ENCODE measurements at places on chromosomes 4 and X. TPM values are rescaled to one million over a fixed set of nuclear protein-coding genes. Genes with fewer than 3 reads are reported as not detected.
A peak's percentile ranks its signal among the peaks of the same experiment; 100 is the strongest.

DNA sequence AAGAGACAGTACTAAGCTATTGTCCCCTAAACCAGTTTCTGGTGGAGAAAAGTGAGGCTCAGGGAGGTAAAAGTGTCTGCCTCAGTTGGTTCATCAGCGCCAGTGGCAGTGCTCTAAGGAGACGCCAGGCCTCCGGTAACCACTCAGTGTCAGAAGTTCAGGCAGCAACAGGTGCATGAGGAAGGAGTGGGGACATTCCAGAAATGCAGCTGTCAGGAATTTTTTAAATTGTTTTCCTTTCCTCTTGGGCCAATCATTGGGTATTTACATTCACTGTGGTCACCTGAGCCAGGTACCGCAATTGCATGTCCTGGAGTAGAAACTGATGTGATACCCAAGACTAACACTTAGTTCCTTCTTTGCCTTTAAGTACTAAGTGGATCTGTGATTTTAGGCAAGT, 40.2 kb upstream of the HS3ST1 start:
- DNase-seq = no peak

DNA sequence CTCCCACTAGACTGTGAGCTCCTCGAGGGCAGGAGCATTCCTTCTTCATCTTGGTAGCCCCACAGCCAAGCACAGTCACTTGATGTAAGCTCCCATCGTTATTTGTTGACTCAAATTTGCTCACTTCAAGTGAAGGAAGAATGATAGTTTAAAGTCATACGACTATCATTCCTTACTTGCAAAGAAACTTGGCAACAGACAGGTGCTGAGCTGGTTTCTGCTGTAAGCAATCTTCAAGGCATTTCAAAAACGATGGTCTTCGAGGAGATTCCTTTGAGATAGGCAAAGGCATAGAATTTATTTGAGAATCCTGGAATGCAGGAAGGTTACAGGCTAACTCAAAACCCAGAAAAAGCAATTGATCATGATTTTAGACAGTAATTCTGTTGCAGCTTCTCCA, 64.8 kb downstream of the QDPR start:
- DNase-seq = no peak

Gene ZNF711
- 0.11 TPM for total RNA-seq

Gene F8A3
- 0.27 TPM for total RNA-seq

Gene PF4V1
- not detected for total RNA-seq

Gene HS6ST2
- 10.0 TPM for total RNA-seq

GRCh38 chrX:53483838-53484405, 49.8 kb upstream of the HSD17B10 start:
- DNase-seq = no peak

DNA sequence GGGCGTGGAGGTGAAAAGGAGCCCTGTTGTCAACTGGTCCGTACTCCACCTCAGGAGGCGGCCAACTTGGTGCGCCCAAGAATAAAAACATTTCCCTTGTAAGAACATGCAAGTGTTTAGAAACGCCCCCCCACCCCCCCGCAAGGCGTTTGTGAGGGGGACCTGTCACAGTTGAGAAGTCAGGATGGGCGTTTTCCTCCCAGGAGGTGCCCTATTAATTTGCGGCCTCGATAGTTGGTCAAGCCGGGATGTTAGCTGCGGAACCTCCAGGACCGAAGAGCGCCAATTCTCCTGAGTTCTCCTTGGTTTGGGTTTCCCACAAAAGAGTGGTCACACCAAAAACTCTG, 651 bp upstream of the SAP30 start:
- DNase-seq = peak; percentile 81

GRCh38 chr4:116223040-116223732, 862.2 kb downstream of the TRAM1L1 start:
- peak; percentile 14 for DNase-seq

Gene HSPA4L
- total RNA-seq = 8.2 TPM

Gene TMSB15C
- 0.15 TPM for total RNA-seq

DNA sequence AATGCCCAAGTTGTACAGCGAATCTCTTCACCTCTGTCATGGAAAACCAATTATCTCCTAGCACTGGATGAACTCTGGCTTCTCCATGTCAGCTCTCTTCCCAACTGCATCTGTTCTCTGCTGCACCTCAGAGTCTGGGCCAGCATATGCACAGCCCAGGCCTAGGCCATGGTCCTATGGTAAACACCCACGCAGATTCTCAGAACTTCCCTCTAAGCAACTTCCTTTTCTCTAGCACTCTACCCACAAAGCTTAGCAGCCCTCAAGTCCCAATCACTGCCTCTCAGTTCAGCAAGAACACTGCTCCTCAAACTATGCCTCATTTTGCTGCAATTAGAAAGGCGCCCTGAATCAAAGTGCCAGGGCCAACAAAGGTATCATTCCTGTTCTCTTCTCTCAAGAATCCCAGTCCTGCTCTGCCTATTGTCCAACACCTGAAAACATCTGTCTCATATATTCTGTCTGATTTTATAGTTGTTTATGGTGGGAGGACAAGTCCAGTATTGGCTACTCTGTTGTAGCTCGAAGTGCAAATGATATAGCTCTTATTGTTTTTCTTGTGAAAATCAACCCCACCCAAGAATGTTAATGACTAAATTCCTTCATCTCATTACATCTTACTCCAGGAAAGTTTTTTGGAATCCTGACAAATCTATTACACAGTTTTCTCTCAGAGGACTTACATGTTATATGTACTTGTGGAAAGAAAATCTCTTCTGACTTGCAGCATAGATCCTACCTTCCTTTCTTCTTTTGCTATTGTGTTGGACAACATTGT, 85.4 kb downstream of the DCHS2 start:
- no peak for DNase-seq

DNA sequence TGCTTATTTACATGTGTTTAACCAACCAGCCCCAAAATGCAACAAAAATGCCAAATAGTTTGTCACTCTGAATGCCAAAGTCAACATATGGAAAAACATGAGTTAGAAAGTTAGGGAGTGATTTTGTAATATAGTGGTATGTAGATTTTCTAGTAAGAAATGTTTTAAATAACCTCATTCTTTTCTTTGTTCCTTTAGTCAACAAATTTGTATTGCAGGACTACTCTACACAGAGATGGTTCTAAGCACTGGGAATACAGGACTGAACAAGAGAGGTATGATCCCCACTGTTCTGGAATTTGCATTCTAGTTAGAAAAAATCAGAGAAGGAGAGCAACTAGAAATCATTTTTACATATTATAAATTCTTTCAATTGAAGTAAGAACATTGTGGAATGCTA, 218.8 kb upstream of the ANXA10 start:
- no peak for DNase-seq

Gene BRS3
- total RNA-seq = not detected

DNA sequence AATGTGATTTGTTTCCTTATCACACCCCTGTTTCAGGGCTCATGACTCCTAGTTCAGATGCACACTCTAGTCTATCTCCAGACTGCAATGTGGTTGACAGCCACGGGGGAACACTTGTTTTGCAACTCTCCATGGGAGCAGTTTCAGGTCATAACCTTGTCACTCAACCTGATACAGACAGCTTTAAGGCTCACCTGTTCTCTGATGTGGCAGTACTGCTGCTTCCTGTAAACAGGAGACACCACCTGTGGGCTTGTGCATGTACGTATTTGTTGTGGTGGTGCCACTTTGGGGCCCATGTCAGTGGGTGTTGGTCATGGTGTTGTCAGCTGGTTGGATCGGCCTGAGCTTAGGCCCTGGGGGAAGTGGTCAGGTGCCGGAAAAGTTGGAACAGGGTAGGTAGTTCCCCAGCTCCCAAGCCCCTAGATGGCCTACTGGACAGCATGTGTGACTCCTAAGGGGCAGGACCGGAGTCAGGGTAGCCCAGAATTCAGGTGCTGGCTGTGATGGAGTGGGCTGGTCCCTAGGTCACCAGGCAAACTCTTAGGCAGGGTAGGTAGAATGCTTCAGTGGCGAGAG, 46.2 kb downstream of the FAM9B start:
- DNase-seq = no peak

DNA sequence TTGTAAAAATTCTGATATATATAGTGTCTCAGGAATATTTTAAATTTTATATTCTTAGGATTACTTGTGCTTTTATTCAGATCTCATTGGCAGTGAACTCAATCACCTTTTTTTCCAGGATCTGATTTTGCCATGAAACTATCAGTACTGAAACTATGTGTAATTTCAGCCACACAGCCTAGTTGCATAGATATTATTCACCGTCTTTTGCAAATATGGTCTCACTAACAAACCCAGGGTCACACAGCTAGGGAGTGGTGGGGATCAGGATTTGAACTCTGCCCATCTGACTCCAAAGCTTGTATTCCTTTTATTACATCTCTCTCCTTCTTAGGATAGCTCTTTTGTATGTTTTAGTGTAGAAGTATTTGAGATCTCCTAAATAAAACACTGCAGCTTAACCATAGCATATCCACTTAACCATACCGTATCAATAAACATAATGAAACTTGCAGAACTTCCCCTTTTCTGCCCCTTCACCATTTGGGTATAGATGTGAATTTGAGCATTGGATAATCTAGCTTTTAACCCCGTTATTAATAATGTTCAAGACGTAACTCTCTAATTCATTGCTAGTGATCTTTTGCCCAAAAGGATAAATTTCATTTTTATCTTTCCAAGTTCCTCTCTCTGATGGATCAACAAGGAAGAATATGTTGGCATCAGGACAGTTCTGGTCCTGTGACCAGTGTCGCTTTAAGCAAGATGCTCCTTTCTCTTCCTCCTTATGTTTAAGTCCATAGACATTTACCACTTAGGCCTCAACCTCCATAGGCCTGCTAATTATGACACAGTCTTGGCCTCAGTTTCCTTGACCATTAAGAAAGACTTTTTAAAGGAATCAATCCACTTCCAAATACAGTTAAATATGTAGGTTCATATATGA, 74.6 kb downstream of the RAPGEF2 start:
- DNase-seq = no peak

DNA sequence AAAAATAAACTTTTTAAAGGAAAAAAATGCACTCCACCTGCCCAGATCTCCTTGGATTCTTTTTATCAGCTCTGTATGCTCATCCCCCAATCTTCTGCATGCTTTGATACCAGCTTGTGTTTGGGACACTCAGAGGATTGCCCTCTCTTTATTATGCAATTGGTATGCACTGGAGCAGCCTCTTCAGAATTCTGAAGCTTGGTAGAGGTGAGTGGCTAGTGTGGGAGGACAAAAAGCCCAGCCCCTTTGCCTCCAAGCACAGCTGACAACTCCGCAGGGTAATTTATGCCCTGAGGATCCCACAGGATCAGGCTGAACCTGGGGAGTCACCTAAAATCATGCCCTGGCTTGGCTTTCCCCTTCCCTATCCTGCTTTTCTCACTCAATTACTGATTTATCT, 16.7 kb downstream of the IL21 start:
- no peak for DNase-seq

DNA sequence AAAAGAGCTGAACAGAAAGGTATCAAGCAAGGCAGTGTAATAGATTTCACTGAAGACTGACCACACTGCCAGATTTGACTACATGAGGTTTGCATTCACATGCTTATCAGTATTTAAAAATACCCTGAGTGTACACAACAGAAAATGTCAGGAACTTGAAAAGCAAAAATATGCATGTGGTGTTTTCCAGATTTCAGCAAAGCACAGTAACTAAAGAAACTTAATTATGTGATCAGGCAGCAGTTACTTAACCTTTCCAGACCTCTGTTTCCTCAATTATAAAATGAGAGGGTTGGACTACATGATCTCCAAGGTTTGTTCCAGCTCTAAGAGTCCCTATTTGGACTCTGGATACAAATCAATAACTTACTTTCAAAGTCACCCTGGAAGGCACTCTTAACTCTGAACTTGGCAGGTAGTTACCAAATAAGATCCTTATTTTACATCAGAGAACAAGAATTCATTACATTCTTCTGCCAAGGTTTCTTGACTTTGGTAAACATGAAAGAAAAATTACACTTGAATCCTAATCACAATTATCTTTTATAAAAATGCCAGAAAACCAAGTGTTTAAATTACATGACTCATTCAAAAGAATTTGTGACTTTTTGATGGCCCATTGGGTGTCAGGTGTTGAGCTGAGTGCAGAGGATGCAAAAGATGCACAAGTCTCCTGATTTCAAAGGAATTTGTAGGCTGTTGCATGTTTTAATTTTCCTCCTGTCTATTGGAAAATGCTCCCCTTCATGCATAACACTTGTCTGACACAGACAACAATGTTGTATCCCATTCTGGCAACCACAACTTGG, 241.6 kb downstream of the MGST2 start:
- DNase-seq = no peak

GRCh38 chr4:181308476-181309312, 934.5 kb upstream of the TENM3 start:
- DNase-seq = no peak

DNA sequence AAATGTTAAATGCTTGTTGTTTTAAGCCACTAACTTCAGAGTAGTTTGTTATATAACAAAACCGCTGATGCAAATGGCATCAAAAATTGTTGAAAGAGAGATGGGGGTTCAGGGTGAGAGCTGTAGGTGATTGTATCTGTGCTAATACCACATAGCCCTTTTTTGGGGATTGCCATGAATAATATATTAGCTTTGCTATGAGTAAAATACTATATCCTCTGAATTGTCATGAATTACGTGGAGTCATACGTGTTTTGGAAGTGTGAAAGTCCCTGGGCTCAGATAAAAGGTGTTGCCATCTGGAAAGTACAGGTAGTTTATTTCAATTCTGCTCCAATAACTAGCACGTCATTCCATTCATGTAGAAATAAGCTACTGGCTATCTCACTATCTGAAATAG, 30.6 kb downstream of the DYNLT3 start:
- DNase-seq = no peak

GRCh38 chr4:163598489-163598888, 104.0 kb downstream of the TMA16 start:
- DNase-seq = no peak

Gene REPS2
- 1.3 TPM for total RNA-seq

Gene MAGEA1
- total RNA-seq = not detected

GRCh38 chr4:38236003-38236402, 275.8 kb downstream of the PTTG2 start:
- no peak for DNase-seq

DNA sequence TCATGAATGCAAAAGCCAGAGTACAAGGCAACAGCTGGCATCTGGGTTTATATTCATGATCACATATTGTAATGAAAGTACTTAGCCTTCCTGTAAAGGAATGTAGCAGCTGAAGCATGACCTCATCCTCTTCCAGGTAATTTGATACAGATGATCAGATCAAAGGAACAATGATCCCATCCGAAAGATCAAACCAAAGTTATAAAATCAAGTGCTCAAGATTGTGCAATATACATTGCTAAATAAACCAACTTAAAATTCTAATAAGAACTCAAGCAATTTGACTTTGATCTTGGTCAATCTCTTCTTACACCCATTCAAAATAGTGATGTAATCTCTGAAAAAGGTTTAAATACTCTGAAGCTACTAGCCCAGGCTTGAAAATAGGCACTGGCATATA, 113.1 kb upstream of the INPP4B start:
- no peak for DNase-seq

DNA sequence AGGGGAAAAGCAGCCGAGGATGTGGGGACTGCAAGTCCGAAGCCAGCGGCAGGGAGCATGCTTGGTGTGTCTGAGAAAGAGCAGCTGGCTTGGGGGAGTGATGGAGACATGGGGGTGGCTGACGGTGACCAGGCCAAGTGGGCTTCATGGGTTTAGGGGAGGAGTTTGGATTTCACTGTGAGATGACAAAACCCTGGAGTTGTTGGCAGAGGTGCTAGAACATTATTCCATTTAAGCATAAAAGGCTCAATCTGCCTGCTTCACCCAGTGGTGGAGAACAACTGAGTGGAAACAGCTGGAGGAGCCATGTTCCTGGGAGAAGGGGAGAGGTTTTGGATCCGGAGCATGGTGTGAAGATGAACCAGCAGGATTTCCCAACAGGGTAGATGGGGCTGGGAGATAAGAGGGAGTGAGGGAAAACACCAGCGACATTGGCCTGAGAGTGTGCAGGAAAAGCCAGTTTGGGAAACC, 318.0 kb upstream of the TAPT1 start:
- no peak for DNase-seq

All from psoas muscle (tissue), 8 donors.